Osteoblast (primary cell): ENCODE measurements at places on chromosomes 3 and 15. TPM values are rescaled to one million over a fixed set of nuclear protein-coding genes. Genes with fewer than 3 reads are reported as not detected.

DNA sequence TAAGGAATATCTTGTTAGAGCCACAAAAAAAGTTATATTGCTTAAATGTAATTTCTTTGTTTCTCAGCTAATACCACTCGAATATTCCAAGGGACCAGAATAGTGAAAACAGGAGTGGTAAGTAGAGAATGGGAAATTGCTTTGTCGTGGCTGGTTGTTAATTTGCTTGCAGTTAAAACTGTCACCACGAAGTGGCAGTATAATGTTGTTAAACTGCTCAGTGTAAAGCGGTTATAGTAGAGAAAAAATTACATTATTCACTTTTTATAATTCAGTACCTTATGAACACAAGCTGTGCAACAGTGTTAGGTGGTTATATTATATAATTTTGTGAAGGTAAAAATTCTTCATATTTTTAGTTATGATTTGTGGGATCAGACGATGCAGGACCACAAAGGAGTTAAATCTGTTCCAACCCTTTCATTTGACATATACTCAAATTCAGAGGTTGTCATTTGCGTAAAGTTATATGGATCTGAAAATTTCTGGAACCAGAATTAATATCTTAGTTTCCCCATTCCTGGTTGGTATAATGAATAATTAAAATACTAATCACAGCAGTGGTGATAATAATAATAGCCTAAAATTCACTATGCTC lies 171.8 kb downstream of the FEZF2 start:
- no peaks in the 10 kb centered on the region for H3K4me1 ChIP-seq
- no peaks in the 10 kb centered on the region for H3K27me3 ChIP-seq
- H3K27ac ChIP-seq, result no peak overlapping the region
- H3K36me3 ChIP-seq, result no peaks in the 10 kb centered on the region
- no peak overlapping the region for H3K4me3 ChIP-seq

The SCN11A gene
- total RNA-seq, result under 0.01 TPM in 1 of 2 replicates, not detected in the other

The ZNF280D gene
- total RNA-seq, result 50.7 and 51.9 TPM in 2 replicates

The FAM107A gene
- total RNA-seq, result not detected in 2 replicates

The ROBO2 gene
- under 0.01 and 0.36 TPM in 2 replicates for total RNA-seq

The OR5K2 gene
- not detected in 2 replicates for total RNA-seq
